ENCODE measurements at places on chromosomes 2 and 18.

DNA sequence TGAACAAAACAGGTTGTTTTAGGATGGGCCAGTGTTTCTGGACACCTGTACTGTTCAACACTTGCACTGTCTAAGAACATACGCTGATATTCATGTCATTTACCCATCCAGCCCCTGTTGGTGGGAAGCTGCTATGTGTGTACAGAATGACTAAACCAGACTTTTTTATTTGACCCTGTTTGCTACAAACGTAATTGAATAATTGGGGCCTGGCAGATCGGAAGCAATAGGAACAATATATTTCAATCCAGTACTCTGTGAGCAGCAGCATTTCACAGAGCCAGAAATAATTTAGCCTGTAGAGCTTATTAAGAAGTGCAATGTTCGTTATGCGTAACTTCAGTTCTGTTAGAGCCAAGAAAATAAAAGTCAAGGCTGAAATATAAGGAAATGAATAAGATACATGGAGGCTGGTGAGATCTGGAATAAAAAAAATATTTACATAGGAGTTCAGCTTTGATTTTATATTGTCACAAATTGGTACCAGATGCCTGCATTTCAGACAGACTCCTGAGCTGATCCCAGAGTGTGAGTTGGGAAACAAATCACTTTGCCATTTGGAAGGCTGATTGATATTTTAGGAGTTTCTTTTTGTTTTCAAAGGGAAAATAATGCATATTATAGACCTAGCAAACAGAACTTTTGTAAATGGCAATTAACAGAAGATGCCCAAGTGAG is 19.7 kb downstream of the CABLES1 start:
- no peak for DNase-seq

- DNase-seq, result no peak
These were observed 3.1 kb downstream of the DNAH6 start for GRCh38 chr2:84519332-84519957.

DNA sequence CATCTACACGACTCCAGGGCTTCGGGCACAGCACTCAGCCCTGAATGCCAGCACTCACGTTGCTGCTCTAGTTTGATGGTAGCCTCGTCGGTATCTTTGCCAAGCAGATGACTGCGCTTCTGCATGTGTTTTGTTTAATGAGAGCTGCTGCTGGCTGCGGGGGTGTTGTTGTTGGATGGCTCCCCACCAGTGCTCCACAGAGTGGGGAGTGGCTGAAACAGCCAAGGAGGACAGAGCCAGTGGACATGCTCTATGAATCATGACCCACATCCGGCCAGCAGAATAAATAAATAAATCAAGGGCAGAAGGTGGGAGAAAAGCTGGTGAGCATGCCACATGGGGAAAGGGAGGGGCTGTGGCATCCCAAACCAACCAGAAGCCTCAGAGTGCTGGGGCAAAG is 131.2 kb upstream of the SOX11 start:
- no peak for DNase-seq

DNA sequence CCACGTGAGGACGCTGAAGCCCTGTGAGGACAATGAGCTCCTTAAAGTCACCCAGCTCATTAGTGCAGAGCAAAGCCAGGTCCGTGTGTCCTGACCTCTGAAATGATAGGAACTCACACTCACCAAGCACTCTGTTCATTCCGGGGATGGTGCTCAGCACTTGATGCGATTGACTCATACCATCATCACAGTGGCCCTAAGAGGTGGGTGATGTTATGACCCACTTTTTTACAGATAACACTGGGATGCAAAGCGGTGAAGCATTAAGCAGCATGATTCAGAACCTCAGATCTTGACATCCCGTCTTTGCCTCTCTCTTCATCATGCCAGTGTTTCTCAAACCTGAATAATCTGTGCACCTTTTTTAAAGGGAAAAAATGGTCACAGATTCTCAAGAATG is 234.8 kb downstream of the ALPK2 start:
- no peak for DNase-seq

DNA sequence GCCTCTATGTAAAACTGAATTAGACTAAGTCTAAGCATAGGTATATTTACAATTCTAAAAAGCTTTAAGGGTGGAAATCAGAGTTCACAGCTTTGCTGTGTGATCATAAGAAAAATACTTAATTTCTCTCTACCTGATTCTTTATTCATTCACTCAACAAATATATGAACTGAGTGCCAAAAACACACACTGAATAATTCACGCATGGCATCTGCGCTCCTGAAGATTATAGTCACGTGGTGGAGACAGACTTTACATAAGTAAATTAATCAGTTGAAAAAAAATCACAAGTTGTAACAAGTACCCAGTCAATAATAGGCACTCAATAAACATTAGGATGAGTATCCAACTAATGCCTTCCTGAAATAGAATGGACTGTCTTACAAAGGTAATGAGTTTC is 351.6 kb downstream of the METTL4 start:
- DNase-seq, result no peak

DNA sequence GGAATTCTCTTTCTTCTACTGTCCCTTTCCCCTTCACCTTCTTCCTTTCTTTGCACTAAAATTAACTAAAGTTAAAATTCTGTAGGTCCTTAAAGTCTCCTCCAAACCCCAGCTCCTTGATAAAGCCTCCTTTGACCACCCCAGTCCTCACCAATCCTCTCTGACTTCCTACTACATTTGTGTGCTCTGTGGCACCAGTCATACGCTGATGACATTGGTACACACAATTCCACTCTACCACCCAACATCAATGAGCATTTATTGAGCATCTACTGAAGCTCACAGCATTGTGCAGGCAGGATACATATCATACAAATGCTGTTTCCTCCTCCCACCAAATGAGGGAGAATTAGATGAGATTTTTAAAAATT is 4.5 kb upstream of the SP5 start:
- no peak for DNase-seq

DNA sequence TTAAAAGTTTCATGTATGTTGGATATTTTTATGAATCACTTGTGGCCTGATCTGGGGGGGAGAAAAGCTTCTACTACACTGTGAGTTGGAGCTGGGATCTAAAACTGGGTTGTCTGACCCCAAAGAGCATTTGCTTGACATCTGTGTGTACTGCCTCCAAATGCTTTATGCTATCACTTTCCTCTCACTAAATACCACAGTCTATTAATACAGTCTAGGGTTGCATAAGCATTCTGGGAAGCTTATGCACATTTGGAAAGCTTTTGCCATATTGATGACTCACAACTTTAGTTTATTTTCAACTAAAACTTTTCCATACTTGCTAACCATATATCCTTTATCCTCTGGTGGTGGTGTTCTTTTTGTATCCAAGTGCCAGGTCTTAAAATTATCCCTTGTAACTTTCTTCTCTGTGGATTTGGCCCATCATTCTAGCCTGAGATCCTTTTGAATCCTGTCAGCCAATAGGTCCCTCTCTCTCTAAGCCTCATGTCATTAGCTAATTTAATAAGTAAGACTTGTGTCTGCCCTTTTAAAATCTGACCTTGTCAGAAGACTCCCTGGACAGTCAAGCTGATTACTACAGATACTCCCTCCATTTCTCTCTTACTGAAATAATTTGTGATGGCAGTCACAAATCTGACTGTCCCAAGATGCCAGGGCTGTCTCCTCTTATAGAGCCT is 72.7 kb downstream of the NXPH2 start:
- DNase-seq, result no peak

- no peak for DNase-seq
These were observed 461.2 kb downstream of the CDH2 start for GRCh38 chr18:27715751-27716150.

DNA sequence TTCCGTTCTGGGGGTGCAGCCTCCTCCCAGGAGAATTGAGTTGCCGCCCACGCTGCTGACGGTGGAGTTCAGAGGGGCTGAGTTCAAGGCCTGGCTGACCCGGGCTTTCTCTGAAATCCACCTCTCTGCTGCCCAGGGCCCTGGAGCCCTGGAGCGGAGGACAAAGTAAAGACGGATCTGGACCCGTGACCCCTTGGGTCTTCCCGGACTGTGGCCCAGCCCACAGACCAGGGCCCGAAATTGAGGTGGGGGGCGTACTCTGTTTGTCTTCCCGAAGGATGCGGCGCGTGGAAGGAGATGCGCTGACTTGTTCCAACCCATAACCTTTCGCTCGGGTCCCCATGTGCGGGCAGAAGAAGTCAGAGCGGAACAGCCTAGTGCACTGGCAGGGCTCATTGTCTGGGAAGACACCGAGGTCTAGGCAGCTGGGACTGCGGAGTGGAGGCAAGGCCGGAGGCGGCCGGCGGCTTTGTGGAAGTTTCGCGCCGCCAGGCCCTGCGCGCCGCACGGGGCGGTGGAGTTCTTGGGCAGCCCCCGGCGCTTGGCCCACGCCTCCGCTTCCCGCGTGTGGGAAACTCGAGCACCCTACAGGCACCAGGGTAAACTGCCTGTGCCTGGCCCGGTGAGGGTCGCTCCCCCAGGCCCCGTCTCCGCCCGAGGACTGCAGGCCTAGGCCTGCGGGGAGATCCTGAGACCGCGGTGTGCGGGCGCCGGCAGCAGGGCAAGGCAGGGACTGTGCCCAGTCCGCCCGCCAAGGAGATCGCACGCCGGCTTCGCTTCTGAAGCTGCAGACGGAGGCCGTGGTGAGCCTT is 9.8 kb downstream of the POU3F3 start:
- no peak for DNase-seq

DNA sequence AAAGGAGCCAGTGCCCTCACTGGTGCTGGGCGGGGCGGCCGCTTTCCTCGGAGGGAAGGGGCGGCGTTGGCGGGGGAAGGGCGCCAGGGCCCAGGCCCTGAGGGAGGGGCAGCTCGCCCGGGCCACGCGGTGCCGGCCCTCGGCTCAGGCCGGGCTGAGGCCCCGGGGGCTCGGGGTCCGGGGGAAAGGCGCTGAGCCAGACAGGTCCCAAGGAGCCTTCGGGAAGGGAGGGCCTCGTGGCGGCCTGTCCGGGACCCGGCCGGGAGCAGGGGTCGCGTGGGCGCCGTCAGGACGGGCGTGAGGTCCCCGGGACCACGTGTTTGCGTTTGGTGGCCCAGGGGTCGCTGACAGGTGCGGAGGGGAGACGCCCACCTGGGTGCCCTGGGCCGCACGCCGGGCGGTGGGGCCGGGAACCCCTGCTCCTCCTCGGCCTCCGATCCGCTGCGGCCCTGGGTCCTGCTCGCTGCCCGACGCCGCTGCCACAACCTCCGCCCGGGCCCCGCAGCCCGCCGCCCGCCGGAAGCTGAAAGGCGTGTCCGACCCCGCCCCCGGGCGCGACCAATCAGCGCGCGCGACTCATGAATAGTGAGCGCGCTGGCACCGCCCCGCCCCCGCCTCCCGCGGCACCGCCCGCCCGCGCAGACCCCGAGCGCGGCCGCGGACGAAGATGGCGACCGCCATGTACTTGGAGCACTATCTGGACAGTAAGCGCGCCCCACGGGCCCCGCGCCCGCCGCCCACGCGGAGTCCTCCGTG is at the start of gene ING5:
ING5 (plus strand) TSS at position 641 of the 756 bp plus-strand sequence; CDS start at position 668, 27 bp downstream.
- DNase-seq, result peak; percentile 96

- DNase-seq, result no peak
These were observed 139.9 kb downstream of the LRRC30 start for GRCh38 chr18:7370802-7371201.

DNA sequence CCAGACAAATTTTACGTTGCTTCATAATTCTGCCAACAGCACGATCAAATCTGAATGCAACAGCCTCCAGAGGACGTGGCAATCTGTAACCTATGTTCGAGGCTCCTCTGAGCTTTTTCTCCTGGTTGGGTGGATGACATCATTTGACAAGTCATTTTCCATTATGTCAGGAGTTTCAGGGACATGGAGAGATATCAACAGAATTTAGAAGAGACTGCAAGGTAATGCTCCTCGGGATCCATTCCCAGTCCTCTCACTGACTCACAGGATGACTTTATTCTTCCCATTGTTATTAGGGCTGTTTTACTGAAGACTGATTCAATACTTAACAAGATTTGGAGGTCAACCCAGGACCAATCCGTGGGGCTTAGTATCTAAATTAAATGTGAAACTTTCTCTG is 72.5 kb upstream of the RNF152 start:
- no peak for DNase-seq

DNA sequence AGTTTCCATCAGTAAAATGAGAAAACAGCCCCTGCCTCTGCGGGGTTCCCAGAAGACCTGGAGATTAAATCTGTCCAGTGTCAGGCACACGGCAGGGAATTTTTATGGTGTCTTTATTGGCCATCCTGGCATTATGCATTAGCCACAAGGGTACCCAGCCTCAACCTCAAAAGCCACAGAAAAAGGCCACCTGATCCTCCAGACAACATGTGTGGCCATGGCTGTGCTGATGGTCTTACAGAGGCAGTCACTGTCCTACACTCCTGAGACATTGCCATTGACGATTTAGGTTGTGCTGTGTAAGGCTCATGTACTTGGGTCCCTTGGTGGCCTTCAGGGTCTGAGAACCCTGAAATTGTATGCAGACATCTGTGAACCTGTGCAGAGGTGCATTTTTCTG is 115.6 kb downstream of the SMAD7 start:
- DNase-seq, result peak; percentile 8

- DNase-seq, result no peak
These were observed 83.1 kb upstream of the NEUROD1 start for GRCh38 chr2:181763423-181763822.

- DNase-seq, result no peak
These were observed 153.6 kb downstream of the FAM210A start for GRCh38 chr18:13572721-13573120.

DNA sequence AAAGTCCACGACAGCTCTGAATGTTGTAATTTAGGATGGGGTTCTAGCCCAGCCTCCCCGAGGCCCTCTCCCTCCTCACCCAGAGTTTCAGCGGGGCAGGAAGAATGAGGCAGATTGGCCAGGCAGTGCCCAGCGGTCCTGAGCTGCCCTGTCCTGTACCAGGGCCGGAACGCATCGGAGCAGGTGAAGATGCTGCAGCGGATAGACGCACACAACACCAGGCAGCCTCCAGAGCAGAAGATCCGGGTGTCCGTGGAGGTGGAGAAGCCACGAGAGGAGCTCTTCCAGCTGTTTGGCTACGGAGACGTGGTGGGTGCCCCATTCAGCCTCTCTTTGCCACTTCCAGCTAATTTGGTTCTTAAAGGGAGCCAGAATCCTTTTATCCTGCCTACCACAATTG is 10.8 kb downstream of the KHK start:
- DNase-seq, result peak; percentile 53

GRCh38 chr18:2906704-2907549 is 60.1 kb downstream of the EMILIN2 start:
- no peak for DNase-seq

DNA sequence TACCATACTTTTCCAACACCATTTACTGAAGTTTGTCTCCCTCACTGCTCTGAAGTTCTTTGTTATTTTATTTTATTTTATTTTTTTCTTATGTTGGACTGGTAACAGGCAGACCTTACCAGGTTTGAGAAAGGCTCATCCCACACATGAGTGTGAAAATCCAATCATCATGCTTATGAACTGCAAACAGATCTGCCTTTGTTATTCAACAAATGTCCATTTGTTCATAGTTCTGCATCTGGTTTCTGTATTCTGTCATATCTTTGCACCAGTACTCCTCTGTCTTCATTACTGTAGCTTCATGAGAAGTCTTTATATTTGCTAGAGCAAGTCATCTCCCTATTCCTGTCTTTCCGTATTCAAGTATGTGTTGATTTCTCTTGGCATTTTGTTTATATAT is 5.3 kb downstream of the RNU2-63P start:
- DNase-seq, result no peak

Data from pancreas (tissue), 10 donors.